Esophagus mucosa (tissue), 1 donor: ENCODE measurements at places on chromosomes 13 and 19.

- no peak for ATAC-seq
Measured at GRCh38 chr13:48906200-48906599, 69.5 kb upstream of the FNDC3A start.

- no peak for ATAC-seq
Measured at GRCh38 chr19:50921426-50922316, 10.5 kb upstream of the KLK4 start.

DNA sequence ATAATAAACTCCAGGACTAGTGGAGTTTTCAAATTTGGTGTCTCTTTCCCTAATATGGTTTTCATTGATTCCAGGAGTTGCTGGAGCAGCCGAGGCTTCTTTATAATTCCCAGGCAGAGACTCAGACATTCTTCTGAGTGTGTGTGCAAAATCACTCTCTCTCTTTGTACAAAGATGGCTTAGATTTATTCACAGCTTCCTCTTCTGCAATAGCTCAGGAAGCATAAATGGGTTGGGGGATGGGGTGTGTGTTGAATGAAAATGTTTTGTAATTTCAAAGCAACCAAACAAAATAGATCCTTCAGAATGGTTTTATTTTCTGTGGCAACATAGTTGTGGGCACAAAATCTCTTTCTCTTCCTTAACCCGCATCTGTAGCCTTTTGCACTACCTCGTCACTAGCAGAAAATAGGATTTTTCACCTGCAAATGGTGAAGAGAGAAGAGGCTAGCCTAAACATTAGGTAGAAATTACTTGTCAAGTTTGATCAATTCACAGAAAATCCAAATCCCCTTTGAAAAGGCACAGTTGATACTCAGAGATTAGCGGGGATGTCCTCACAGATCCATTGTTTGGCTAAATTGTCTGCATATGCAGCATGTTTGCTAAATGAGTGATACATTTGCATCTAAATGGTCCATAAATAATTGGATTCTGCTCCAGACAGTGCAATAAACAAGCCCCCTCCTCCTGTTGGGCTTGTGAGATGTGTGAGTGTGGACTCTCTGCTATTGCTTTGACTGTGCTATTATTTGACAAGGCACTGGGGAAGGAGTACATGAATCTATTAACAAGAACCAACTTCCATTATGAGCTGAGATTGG is 66.7 kb downstream of the CBY2 start:
- ATAC-seq, result no peak

GRCh38 chr13:89577301-89577700 is 1770.2 kb upstream of the MIR17HG start:
- no peak for ATAC-seq

- ATAC-seq, result no peak
Measured at GRCh38 chr19:19214892-19215291, 3.1 kb downstream of the NCAN start.

DNA sequence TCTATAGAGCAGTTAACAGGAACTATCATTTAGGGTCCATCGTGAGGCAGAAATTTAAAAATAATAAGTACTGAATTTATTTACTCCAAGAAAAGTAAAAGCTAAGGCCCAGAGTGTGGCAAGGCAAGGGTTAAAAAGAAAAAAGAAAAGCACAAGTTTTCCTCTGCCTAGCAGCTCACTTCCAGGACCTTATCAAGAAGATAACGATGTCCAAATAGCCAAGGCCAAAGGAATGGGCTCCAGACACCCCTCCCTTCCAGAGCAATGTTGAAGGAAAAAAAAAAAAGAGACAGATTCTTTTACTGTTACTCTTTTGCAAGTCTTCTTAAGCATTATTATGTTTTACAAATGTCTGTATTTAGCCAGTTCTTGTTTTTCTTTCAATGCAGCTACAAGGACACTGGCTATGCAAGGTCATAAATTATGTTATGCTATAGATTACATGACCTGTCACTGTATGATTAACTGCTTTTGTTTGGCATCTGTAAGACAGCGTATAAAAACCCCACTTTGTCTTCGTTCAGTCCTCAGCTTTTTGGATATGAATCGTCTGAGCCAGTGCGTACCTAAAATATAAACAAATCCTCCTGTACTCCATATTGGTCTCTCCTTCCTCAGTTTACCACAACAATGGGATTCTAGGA is 2.9 kb upstream of the ZNF700 start:
- no peak for ATAC-seq

DNA sequence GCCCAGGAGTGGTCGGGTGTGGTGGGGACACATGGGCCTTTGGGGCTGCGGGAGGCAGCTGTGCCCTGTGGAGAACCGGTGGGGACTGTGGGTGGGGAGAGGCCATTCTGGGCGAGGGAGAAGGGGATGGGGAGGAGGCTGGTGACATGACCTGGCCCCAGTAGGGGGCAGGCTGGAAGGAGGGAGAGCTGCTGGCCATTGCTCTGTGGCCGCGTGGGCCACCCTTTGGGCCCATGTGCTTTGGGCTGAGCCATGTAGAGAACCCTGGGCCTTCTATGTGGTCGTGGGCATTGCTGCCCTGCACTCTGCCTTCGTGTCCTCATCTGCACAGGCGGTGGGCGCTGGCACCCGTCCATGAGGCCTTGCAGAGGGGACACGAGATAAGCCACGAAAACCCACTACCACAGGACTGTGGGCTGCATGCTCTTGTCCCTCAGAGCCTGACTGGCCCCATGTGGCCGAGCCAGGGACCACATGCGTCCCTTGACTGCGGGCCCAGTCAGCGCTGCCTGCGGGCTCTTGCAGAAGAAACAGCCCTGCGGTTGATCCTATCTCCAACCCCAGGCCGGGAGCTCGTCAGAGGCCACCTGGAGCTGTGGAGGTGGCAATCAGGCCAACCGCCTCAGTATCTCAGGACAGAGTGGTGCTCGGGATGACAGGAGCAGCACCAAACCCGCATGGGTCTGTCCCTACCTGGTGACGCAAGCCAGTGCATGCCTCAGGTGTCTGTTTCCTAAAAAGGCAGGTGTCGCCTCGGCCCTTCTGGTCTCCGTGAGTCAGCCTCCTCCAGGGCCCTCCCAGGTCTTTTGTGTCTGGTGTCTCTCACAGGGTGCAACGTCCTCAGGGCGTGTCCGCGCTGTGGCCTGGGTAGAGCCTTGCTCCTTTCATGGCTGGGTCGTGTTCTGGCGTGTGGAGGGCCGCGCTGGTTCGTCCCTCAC is 14.3 kb downstream of the FZR1 start:
- peak; percentile 93 for ATAC-seq

- ATAC-seq, result no peak
Measured at GRCh38 chr13:112186091-112186490, 119.1 kb downstream of the SOX1 start.

GRCh38 chr19:4524808-4525562 is 6.7 kb upstream of the PLIN4 start:
- ATAC-seq, result peak; percentile 41

GRCh38 chr13:20035130-20035529 is 76.6 kb downstream of the ZMYM2 start:
- no peak for ATAC-seq

- ATAC-seq, result no peak
Measured at GRCh38 chr13:108037348-108037747, 178.0 kb downstream of the LIG4 start.

DNA sequence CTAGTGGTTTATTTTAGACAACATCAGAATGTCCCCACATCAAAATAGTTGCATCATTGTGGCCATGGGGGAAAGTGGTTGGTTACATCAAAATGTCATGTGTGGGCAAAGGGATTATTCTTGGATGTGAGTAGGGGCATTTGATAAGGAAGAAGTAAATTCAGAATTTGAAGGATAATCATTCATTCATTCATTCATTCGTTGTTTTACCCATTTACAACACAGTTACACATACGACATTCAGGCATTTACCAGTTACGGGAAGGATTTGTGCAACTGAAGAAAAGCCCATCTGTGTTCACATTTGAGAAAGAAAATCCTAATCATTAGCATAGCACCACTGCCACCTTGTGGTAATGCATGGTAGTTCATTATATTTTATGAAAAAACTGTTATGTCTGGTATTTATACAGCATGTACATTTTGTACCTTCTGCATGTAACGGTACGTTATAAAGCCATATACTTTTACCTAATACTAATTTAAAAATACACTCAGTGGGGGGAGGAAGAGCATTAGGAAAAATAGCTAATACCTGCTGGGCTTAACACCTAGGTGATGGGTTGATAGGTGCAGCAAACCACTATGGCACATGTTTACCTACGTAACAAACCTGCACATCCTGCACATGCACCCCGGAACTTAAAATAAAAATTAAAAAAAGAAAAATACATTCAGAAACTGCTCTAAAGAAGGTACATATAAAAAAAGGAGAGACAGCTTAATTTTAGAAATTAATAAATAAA is 62.1 kb downstream of the DGKH start:
- peak; percentile 60 for ATAC-seq

GRCh38 chr19:55508120-55508519 is 19.9 kb downstream of the SSC5D start:
- no peak for ATAC-seq

GRCh38 chr19:7933411-7933810 is 7.5 kb upstream of the CTXN1 start:
- ATAC-seq, result no peak

GRCh38 chr13:98529171-98529570 is 47.7 kb downstream of the STK24 start:
- ATAC-seq, result no peak

- ATAC-seq, result peak; percentile 43
Measured at GRCh38 chr19:50341091-50341564, 12.0 kb upstream of the KCNC3 start.

- peak; percentile 22 for ATAC-seq
Measured at GRCh38 chr19:47754206-47755064, 9.1 kb downstream of the NOP53 start.

GRCh38 chr19:47264629-47265028 is 8.3 kb downstream of the CCDC9 start:
- no peak for ATAC-seq

DNA sequence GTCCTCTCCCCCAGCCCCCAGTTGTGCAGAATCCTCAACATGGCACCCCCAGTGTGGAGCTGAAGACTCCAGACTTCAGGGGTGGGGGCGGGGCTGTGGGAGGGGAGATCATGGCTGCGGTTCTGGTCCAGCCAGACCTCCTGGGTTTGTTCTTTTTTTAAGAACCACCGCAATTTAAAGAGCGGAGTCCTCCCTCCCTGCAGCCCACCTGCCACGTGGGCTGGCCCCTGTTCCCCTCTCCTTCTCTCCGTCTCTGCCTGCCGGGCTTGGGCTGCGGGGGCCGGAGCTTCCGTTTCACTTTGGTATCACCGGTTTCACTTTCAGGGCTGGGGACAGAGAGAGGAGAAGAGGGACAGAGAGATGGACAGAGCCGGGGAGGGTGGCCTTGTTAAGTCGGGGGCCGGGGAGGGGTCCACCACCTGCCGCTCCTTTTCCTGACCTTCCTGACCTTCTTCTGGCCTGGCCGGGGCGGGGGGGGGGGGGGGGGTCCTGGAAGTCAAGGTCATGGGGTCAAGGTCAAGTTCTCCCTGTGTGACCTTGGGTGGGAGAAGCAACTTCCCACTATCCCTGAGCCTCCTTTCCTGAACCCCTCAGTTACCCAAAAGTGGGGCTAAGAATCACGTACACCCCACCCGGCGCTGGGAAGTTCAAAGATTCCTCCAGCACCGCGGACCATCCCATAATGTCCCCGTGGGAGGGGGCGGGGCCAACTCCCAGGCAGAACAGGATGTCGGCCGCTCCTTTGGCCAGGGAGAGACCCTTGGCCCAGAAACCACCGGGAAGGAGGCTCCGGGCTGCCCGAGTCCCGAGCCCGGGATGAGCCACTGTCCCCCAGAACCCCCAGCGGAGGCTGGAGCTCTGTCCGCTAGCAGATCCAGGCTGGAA is 11.3 kb upstream of the ZBTB7A start:
- peak; percentile 14 for ATAC-seq

GRCh38 chr19:48630296-48631063 is 6.7 kb downstream of the DBP start:
- no peak for ATAC-seq

DNA sequence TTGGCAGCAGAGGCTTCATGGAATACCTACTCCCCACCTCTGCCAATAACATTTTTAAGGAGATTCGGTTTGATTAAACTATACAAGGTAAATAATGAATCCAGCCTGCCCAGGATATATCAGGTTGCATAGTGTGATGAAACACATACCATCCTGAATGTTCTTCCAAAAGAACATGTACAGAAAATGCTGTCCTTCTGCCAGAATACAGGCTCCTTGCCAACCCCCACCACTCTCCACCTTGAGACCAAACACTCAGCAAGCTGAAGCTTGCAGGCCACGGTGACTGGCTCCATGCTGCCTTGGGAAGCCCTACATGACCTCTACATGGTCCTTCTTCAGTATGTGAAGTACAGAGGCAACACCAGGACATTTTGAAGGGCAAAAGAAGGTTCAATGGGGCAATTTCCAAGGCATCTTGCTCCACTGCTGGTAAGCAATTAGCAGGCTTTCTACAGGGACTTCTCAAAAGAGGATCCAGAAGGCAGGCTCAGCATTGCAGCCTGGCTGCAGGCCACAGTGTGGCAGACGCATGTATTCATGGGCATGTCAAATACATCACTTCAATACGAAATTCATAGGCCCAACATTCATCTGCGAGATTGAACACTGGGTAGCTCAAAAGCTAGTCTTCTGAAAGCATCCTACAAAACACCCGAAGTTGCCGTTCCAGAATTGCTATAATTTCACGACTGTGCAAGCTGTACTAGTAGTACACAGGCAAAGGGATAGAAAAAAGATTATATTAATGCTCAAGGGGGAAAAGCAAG is 62.4 kb upstream of the SERP2 start:
- ATAC-seq, result peak; percentile 36

DNA sequence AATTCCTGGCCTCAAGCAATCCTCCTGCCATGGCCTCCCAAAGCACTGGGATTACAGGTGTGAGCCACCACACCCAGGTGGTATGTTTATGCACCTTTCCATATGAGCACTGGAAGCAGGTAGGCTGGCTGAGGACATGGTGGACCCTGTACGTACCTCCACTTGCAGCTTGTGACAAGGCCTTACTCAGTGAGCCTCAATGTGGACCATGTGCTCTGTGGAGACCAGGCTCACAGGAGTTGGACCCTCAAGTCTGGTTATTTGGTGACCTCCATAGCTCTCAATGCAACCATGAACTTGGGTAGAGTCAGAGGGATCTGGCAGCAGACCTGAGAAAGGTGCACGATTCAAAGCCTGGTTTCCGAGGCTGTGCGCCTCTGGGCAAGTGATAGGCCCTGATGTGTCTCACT is 5.5 kb downstream of the ACP4 start:
- ATAC-seq, result no peak

- peak; percentile 69 for ATAC-seq
Measured at GRCh38 chr13:99269627-99270241, 11.6 kb upstream of the GPR18 start.

DNA sequence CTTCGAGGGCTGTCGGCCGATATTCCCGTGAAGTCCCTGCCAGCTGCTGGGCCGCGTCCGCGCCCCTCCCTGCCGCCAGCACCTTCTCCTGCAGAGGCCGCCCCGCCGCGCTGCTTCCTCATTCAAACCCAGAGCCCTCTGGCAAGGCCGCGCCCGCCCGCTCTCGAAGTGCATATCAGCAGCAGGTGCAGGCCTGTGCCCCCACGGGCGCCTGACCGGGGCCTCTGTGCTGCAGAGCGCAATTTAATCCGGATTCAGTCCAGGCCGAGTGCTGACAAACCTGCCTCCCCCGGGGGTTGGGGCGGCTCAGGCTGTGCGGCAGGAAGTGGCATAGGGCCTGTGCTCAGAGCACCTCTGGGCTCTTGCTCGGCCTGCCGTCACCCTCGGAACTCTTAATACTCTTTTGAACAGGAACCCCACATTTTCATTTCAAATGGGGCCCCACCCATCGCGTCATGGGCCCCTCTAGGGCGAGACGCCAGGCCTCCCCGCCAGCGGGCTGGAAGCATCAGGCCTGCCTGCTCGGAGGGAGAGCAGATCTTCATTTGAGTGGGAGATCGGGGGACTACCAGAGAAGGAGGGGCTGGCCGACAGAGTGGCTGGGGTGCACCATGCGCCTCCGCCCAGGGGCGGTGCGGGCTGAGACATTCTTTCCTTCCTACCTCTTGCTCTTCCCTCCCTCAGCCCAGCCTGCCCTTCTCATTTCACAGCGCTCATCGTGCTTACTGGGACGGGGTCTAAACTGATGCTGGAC is 125.7 kb downstream of the TNFRSF19 start:
- ATAC-seq, result peak; percentile 91
